ENCODE measurements at places on chromosomes 16 and 17.

DNA sequence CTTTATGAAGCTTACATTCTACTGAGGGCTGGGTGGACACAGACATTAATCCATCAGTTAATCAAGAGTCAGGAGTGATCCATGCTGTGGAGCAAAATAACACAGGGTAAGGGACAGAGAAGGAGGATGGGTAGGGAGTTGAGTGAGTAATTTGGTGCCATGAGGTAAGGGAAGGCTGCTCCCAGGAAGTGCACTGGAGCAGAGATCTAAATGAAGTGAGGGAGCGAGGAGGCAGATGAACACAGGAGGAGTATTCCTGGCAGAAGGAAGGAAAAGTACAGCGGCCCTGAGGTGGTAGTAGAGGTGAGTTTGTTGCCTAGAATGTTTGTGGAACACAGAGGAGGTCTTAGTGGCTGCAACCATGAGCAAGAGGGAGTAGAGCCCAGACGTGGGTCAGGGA is 34.8 kb downstream of the ASIC2 start:
- DNase-seq, result no peak

DNA sequence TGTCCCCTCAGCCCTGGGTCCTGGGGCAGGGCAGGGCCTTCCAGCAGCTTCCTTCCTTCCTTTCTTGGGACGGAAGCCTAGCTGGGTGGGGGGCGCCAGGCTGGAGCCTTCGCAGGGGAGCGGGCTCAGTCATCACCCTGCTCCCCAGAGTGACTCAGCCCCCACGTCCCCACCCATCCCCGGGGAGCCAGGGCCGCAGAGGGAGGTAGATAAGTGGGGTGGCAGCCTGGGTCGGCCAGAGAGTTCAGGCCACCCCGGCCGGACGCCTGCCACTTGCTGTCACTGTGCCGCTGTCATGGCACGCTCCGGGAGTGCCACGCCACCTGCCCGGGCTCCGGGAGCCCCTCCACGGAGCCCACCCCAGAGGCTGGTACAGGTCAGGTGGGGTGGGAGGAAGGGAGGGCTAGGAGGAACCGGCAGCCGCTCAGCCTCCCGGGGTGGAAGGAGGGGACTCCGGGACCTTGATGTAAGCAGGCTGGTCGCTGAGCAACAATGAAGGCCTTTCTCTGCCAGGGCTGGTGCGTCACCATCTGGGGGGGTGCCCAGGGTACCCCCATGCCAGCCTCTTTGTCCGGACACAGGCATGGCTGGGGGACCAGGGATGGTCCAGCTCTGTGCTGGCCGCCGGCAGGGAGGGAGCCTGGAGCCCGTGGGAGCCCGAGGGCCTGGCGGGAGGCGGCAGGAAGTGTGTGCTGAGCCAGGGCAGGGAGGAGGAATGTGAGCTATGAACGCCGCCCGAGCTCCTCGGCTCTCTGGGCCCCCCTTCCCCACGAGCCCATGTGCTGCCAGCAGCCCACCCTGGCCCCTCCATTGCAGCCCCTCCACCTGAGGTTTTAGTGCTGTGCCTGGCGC is 6.6 kb downstream of the NHERF2 start:
- peak; percentile 52 for DNase-seq

- no peak for DNase-seq
Measured at GRCh38 chr17:48530887-48531272, at the start of gene HOXB1. Gene HOXB1 (minus strand): TSS chr17:48531011. CDS start chr17:48530904, 107 bp downstream.

GRCh38 chr17:5513628-5514027 is 27.3 kb downstream of the MIS12 start:
- DNase-seq, result no peak

- DNase-seq, result peak; percentile 13
Measured at GRCh38 chr16:630249-630814, 453 bp upstream of the WFIKKN1 start.

DNA sequence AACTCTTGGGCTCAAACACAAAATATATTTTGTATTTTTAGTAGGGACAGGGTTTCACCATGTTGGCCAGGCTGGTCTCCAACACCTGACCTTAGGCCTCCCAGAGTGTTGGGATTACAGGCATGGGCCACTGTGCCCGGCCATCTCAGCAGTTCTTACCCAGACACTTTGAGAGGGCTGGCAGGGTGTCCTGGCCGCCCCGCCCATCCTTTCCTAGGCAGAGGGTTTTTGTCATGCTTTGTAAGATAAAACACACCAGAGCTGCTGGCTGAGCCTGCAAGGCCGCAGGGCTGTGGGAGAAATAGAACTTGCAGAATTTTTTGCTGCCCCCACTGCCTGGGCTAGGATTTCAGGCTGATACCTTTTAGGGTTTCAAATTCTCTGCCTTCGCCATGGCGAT is 8.7 kb downstream of the PPL start:
- no peak for DNase-seq

GRCh38 chr17:27326051-27326450 is 32.1 kb downstream of the WSB1 start:
- no peak for DNase-seq

GRCh38 chr16:2507052-2507659 is 6.6 kb upstream of the ATP6V0C start:
- DNase-seq, result peak; percentile 82

GRCh38 chr17:45834471-45835396 is 9.9 kb upstream of the SPPL2C start:
- DNase-seq, result no peak

- DNase-seq, result peak; percentile 79
Measured at GRCh38 chr17:28741358-28742349, 2.2 kb upstream of the TRAF4 start.

- no peak for DNase-seq
Measured at GRCh38 chr16:14219983-14220382, 148.9 kb downstream of the MRTFB start.

DNA sequence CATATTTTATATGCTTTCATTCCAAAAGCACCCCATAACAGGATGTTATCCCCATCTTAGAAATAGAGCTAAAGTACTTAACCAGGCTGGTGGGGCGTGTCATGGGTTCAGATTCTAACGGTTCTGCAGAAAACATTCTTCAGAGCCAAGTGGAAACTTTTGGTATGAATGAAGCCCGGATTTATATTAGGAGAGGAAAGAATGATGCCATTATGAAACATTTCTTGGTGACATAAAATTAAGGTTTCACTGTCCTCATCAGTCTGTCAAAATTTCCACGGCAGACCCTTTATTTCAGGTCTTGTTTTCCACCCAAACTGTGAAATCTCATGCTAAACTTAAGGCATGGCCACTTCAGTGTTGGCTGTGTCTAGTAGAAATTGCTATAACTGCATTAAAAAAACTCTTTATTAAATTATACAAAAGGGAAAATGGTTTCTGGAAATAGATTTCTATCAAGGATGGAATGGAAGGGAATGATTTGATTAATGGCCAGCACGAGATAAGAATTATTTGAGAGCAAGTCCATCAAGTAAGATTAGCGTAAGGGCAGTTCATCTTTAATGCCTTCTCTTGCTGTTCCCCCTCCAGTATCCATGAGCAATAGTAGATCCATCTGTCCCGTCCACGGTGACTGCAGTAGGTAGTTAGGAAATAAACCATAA is 11.7 kb downstream of the PRKCA start:
- DNase-seq, result no peak

GRCh38 chr17:66551839-66552238 is 249.4 kb downstream of the PRKCA start:
- DNase-seq, result no peak

GRCh38 chr17:72433797-72434196 is 313.0 kb downstream of the SOX9 start:
- DNase-seq, result no peak

All from suppressor macrophage (primary cell).